ENCODE measurements at places on chromosomes 11 and 22.

DNA sequence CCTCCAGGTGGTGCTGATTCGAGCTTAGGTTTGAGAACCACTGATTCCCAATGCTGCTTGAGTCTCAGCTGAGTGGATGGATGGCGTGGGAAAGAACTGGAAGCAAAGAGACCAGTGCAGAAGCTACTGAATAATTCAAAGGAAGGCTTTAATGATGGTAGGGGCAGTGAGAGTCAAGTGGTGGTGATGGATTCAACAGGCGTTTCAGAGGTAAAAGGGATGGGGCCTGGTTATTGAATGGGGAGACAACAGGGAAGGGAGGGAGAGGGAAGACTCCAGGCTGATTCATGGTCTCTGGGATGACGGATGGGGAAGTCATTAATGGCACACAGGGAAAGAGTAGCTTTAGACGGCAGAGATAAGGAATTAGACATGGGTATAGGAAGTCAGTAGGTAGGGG is 104.3 kb upstream of the TBCEL start:
- no peak for DNase-seq

- DNase-seq, result no peak
These were observed 59.6 kb upstream of the EMID1 start for GRCh38 chr22:29146091-29146560.

GRCh38 chr11:61083601-61084147 is 18.6 kb upstream of the CD5 start:
- DNase-seq, result no peak

DNA sequence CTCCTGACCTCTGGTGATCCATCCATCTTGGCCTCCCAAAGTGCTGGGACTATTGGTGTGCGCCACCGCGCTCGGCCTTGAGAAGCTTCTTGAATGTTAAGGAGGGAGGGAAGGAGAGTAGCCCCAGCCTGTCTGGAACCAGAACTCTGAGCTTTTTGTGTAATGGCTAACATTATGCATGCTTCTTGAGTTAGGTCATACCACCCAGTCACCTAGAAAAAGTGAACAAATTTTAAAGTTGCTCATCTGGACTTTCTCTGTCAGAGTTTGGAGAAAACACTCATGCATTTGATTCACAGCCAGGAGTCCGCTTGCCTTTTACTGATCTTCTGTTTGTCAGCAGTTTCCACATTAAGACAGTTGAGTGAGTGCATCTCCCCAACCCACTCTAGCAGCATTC is 82.1 kb downstream of the PPP6R3 start:
- no peak for DNase-seq

DNA sequence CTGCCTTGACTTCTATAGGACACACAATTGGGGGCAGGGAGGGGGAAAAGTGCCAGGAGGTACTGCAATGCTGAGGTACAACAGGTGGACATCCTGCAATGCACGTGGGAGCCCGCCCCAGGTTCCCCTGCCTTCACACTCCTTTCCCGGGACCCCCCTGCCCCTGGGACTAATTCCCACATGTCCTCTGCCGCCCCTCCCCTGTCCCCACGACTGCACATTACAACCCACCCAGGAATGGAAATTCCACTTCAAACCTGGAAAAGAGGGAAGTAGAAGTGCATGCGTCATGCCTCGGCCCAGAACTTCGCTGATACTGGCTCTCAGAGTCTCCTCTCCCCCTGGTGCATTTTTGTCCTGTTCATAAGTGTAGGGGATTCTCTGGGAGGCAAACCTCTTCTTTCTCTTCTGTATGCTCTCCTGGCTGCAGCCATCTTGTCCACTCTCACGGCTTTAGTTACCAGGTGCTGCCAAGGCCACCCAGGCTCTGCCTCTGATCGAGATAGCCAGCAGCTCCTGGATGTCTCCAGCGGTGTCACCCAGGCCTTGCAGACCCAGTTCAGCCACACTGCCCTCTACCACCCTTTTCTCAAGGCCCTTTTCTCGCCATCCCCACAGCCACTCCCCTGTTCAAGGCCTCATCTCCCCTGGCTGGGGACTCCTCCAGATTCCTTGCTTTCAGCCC is 43.7 kb downstream of the GDPD5 start:
- DNase-seq, result no peak

GRCh38 chr11:82308979-82309378 is 424.7 kb downstream of the FAM181B start:
- DNase-seq, result no peak

DNA sequence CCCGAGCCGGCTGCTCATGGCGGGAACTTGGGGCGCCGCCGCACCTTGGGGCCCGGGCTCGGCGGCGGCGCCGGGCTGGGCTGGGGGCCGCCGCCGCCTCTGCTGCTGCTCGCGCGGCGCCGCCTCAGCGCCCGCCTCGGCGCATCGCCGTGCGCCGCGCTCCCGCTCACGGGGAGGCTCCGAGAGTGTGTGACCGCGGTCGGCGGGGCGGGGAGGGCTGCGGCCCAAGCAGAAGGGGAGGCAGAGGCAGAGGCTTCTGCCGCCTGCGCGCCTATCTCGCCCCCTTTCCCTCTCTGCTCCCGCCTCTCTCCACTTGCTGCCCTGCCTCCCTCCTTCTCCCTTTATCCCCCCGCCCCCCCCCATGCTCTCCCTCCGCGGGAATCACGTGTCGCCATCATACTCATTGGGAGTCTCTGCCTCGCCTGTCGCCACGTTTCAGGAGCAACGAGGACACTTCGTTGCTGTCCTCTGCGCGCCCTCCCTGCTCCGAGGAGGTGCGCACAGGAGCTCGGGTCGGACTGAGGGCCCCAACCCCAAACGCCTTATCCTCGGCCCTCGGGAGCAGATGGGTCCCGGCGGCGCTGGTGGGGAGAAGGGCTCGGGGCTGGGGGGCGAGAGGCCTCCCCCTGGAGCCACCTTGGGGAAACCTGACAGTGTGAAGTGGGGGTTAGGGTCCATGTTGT is at the start of gene GUCY1A2:
GUCY1A2 (minus strand) TSS at position 258 of the 683 bp plus-strand sequence. CDS start 421 bp downstream, outside the sequence.
- no peak for DNase-seq

DNA sequence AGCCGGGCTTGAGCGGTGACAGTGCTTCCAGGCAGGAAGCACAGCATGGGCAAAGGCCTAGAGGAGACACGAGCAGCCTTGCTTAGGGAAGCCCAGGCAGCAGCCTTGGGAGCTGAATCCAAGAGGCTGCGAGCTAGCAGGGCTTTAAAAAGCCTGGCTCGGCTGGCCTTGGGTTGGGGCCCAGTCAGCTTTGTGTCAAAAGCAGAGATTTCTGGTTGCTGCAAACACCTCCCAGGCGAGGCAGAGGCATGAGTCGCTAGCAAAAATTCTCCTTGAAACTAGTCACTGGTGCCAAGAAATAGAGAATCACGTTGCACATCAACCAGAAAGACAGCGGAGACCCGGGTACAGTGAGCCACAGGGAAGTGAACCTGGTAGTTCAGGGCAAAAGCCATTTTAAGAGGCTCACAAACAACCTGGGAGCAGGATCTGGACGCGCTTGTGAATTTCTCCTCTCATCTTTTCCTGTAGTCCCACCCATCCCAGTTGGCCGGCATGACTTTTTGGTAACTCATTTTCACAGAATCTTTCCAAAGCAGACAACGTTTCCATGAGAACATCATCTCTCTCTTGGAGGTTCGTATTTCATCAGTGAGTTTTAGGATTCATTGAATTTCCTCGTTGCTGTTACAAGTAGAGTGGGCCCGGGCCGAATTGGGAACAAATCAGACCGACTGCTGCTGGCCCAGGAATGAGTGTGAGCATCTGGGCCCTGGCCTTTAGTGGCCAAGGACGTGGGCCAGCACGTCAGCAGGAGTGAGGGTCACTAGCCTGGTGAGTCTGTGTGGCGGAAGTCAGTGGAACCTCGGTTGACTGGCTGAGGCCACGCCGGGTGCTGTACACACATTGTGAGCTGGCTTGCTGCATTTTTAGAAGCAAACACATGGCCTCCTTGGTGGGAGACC is 16.4 kb upstream of the FGF4 start:
- DNase-seq, result no peak

DNA sequence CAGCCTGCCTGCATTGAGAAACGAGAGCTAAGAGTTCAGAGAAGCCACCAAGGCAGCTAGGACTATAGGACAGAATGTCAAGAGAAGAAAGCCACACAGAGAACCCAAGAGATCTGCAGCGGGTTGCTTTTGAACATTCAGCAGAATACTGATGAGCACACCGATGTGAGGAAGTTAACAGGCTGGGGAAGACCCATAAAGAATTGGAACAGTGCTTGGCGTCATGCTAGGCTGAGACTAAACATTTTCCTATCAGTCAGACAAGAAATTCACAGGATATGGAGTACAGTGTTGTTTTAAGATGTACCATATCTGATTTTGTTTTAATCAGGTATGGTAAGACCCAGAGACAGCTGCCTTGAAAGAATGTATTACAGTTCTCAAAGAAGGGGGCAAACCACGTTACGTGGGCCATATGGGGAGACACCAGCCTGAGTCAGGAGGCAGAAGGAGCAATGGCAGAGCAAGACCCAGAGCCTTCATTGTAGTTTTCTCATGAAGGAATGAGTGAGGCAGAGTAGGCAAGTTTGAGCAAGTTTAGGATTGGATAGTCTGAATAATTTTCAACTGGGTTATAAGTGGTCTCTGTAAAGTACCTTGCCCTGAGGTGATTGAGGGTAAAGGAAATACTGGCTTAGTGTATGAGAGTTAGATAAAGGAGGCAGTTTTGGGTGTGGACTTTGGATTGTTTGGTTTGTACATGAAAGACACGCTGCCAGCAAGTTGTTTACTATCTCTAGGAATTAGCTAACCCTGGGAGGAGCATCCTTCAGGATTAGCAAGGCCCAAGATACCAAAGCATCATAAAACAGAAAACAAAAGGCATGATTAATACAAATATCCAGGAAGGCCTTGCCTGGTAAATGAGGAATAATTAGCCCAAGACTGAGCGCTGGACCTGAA is 14.3 kb downstream of the LRRC75B start:
- DNase-seq, result no peak

Measured in SIG-M5 (cell line).